CD4-positive, alpha-beta T cell treated with Interleukin-12 subunit alpha and Interleukin-12 subunit beta, for 1 hour (primary cell): ENCODE measurements at places on chromosomes 11 and 22.
A peak's percentile ranks its signal among the peaks of the same experiment; 100 is the strongest.

DNA sequence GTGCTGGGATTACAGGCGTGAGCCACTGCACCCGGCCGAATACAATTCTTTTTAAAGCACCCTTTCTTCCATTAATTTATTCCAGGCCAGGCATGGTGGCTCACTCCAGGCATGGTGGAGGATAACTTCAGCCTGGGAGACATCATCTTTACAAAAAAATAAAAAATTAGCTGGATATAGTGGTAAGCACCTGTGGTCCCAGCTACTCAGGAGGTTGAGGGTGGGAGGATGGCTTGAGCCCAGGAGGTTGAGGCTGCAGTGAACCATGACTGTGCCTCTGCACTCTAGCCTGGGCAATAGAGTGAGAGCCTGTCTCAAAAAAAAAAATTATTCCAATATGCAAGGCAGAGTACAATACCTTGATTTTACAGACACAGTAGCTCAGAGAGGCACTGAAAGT lies 11.4 kb downstream of the TAGLN start:
- no peak for DNase-seq

- DNase-seq: peak; percentile 51
These were observed 9.3 kb downstream of the CD82 start for GRCh38 chr11:44574610-44575287.

DNA sequence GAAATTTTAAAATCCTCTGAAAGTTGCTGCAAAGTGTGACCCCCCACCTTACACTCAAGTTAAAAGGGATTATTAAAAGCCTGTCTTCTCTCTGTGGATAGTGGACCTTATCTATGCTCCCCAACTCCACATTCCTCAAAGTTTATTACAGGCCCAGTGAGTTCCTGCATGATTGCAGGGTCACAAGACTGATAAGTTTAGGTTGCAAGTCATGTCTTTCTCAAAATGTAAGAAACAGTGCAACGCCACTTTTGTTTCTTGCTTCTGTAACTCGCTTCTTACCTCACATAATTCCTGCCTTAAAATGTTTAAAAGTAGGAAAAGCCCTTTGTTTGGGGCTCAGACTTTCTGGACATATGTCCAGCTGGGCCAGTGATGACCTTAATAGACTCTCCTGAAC lies 38.4 kb upstream of the GLYAT start:
- no peak for DNase-seq

- DNase-seq: no peak
These were observed 931.1 kb upstream of the TENM4 start for GRCh38 chr11:80371931-80372330.

GRCh38 chr11:71062199-71062598 lies 190.2 kb downstream of the SHANK2 start:
- no peak for DNase-seq

- no peak for DNase-seq
These were observed 29.3 kb upstream of the LIPT2 start for GRCh38 chr11:74522776-74523175.

DNA sequence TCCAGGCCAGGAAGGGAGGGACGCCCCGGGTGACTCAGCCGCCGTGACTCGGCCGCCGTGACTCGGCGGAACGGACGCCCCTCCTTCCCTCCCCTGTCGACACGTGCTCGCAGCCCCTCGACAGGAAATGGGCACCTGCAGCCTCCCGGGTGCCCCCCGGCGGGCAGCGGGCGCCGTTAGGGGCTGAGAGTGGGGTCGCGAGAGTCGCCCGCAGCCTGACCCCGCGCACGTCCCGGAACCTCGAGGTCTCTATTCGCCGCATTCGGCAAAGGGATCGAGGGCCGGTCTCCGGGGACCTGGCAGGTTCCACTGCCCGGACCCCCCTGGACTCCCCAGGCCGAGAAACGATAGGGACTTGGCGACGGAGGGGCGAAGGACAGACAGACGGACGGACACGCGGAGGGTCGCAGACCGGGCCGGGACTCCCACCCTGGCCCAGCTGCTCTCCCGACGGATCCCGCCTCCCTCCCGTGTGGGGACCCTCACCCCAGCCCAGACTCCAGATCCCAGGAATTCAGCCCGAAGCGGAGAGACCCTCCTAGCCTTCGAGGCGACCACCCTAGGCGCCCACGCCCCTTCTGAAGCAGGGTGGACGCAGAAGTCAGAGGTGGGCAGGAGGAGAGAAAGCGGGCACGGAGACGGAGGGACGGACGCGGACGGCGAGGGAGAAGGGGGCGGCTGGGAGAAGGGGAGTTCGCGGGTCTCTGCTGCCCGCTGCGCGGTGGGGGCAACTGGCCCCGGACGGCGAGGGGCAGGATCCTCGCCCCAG lies 648 bp downstream of the FOSL1 start:
- DNase-seq: peak; percentile 61

DNA sequence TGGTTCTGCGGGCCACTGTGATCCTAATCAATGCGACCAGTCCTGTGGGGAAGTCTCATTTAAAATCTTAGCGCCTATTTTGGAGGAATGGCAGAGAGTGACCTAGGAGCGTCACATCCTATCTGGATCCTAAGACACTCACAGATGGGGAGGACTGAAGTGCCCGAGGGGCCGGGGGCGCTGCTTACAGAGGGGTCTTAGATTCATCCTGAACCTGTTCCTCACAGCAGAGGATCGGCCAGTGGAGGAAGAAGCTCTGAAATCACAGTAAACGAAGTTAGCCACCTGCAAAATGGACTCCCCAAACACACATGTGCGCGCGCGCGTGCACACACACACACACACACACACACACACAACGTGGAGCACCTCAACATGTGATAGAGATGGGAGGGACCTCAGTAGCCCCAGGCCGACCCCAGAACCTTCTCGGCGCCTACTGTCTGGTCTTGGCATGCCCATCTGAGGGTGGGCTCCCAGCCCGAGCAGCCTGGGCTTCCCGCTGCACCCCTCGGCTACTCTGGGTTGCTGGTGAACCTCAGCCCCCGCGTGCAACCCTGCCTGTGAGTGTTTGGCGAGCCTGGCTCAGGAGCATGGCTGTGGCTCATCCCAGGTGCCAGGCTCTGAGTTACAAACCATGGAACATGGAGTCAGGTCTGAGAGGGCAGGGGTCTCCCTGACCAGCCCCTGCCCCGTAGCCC lies 613.3 kb downstream of the TBC1D22A start:
- no peak for DNase-seq

DNA sequence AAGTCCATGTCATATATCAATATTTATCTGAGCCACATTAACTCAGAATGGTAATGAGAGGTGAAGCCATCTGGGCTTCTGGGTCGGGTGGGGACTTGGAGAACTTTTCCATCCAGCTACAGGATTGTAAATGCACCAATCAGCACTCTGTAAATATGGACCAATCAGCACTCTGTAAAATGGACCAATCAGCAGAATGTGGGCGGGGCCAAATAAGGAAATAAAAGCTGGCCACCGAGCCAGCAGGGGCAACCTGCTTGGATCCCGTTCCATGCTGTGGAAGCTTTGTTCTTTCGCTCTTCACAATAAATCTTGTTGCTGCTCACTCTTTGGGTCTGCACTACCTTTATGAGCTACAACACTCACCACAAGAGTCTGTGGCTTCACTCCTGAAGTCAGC lies 253.4 kb downstream of the JRKL start:
- DNase-seq: no peak

GRCh38 chr11:130612291-130612851 lies 163.9 kb downstream of the ADAMTS15 start:
- no peak for DNase-seq

DNA sequence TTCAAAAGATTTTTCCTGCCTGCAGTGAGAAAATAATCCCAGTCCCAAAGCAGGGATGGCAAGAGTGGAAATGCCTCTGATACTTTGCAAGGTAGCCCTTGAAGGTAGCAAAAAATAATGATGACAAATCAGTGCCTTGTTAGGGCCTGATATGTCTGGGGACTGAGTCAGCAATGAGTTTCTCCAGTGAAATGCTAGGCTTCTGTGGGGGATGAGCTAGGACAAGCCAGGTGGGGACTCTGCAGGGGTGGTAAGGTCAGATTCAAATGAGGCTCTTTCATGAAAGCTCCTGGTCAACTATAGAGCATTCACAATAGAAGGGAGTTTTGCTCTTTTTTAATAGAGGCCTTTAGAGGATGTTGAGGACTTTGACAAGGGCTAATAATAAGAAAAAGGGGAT lies 77.7 kb downstream of the ME3 start:
- no peak for DNase-seq

DNA sequence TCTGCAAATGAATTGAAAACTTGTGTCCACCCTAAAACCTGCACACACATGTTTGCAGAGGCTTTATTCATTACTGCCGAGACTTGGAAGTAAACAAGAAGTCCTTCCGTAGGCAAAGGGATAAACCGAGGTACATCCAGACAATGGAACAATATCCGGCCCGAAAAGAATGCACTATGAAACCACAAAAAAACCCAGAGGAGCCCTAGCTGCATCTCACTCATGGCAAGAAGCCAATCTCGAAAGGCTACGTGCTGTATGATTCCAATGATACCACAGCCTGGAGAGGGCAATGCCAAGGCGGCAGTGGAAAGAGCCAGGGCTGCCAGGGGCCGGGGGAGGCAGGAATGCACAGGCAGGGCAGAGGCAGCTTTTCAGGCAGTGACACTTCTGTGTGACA lies 3.2 kb upstream of the MRPL23 start:
- DNase-seq: no peak

DNA sequence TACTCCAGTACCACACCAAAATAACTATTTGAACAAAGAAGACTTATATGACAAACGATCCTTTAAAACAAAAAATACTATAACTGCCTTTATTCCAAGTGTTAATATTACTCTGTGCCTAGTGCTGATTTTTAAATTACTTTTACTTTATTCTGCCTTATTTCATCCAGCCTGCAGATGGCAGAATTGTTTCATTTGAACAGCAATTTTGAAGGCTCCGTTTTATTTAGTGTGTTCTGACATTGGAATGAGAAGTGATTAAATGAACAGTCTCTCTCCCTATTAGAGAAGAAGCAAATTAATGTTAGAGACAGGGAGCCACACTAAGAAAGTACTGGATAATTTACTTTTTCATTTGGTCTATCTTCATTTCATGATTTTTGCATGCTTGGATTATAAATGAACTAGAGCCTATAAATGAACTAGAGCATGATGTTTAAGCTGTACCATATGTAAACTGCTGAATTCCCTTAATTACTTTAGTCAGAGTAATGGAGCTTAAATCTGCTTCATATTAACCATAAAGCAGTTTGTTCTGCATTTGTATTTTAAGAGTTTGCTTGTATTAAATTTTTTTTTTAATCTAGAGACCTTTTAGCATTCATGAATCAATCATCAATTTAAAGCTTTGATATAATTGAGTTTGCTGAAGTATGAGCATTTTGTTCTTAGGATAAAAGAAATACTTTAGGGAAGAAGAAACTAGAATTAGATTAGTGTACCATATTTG lies 9.8 kb downstream of the PDHX start:
- peak; percentile 63 for DNase-seq

- peak; percentile 27 for DNase-seq
These were observed 129.1 kb downstream of the DCDC1 start for GRCh38 chr11:31240340-31240904.

DNA sequence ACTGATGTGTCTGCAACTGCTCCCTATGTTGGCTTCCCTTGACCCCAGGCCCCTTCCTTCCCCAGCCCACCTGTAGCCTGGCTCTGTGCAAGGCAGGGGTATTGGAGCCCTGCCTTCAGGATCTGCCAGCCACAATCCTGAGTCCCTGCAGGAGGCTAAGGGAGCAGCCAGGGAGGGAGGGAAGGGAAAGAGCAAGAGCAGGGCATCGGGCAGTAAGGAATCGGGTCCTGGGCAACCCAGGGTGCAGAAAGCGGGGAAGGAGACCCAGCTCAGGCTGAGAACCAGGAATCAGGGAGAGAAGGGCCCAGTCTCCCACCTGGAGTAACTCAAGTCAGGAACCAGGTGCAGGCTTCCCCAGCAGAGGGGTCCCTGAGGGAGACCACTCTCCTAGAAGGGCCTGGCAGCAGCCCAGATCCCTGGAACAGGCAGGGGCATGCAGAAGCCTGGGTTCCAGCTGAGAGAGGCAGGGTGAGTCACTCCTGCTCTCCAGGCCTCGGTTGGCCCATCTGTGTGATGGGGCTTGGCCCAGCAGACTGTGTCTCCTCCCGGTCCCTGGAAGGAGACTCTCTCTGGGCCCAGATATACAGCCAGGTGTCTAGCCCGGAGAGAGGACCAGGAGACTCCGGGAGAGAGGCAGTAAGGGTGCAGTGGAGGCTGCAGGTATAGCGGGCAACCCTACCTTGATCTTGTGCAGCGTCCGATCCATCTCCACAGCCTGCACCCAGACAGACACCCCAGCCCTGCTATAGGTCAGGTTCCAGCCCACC lies 13.4 kb downstream of the STARD10 start:
- DNase-seq: no peak

DNA sequence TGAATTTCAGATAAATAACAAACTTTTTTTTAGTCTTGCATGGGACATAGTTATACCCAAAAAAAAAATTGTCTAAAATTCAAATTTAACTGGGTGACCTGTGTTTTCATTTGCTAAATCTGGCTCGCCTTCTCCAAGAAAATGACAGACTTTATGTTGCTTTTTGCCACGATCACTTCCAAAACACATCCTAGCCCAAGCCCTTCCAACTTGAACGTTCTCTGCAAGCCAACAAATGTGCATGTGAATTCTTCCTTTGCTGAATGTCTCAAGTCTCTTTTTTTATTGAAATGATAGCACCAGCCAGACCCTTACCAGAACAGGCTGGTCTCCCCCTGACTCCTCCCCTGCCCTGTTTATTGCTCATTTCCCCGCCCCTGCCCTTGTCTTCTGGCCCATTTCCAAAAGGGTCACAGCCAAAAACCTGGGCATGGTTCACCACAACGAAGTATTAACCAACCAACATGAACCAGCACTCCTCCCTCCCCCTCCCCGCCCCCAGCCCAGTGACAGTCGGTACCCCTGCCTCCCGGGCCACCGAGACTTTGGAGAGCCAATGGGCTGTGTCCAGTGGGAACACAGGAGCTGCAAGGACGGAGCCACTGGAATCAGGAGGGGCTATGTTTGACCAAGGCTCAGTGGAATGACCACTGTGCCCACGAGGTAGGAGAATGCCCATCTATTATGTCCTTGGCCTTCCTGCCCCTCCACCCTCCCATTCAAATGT lies 63.2 kb downstream of the BTG4 start:
- DNase-seq: no peak
